Stimulated activated CD8-positive, alpha-beta memory T cell treated with anti-CD3 and anti-CD28 coated beads, Interleukin-2, amount 100 ng/mL, for 48 hours (primary cell): ENCODE measurements at places on chromosomes 11 and 22.

- no peak for DNase-seq
These were observed at the start of gene LTBP3 for GRCh38 chr11:65558002-65558929. Gene LTBP3 (minus strand): TSS chr11:65558359. CDS start chr11:65557959, 400 bp downstream.

- no peak for DNase-seq
These were observed 363.1 kb downstream of the MN1 start for GRCh38 chr22:27438271-27438980.

DNA sequence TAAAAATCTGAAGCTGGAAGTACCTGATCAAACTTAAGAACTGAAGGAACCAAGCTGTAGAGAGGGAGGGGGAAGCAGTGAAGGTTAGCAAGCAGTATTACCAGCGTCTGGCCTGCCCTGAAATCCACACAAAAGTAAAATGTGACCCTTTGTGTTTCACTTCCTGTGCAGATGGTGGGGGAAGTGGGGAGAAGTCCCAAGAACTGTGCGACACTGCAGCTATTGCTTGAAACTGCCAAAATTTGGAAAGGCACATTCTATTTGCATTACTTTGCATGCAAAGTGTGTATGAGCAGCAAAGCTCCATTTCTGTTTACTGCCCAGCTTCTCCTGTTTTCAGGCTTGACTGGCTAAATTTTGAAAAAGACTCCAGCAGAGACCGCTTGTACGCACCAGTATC, 72.1 kb upstream of the BMAL1 start:
- DNase-seq = no peak

- DNase-seq = no peak
These were observed 22.1 kb upstream of the OR5M8 start for GRCh38 chr11:56513280-56513679.

GRCh38 chr11:126310200-126310991, 6.5 kb downstream of the DCPS start:
- peak; percentile 44 for DNase-seq

DNA sequence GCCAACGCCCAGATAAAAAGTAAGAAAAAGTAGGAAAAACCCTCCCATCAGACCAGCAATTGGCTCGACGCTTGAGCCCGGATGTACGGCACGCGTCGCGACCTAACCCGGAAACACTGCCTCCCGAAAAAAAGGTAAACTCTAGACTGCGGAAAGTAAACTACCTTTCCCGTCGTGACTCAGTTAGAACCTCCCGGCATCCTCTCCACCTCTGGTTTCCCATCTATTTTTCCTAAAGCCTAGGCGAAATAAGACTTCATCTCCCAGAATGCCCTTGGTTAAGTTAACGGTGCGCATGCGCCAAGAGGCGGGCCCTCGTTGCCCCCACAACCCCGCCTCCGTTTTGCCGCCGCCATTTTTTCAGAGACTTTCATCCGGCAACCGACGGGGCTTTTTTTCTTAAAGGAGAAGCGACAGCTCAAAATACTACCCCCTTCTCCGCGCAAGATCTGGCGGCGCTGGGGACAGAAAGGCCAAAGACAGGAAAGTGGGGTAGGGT, 678 bp upstream of the ZFP91 start:
- DNase-seq = peak; percentile 82

DNA sequence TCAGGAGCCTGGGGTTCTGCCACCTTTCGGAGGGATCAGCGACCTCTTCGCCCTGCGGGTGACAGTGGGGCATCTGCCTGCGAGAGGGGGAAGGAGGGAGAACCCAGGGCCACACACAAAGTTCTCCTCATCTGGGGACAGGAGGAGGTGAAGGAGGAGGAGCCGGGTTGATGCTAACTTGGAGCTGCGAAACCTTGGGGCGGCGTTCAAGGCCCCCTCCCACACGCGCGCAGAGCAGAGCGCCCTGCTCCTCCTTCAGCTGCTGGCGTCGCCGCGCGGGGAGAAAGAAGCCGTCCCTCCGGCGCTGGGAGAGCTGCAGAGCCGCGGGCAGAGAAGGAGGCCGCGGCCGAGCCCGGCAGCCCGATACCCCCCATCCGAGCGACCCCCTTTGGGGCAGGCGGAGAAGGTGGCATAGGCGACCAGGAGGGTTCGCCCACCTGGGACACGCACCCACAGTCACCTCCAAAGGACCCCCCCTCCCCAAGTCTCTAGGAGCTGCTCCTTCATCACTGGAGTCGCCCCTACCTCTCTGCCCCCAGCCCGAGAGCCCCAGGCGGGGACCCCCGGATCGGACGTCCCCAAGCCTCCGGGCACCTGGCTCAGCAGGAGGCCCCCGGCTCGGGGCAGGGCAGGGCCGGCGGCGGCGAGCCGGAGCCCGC, at the start of gene RASD2:
Gene RASD2, plus strand, starts transcription at position 237 of the 659 bp plus-strand sequence. CDS start 5,979 bp downstream, outside the sequence.
- DNase-seq = peak; percentile 22
